Stimulated activated CD4-positive, alpha-beta T cell treated with anti-CD3 and anti-CD28 coated beads, Interleukin-1b, Interleukin-23, amount 100 ng/mL, for 1 hour (primary cell): ENCODE measurements at places on chromosomes 3 and 15.

- no peak for DNase-seq
Observed at GRCh38 chr3:126704494-126705214, 614 bp downstream of the CHCHD6 start.

DNA sequence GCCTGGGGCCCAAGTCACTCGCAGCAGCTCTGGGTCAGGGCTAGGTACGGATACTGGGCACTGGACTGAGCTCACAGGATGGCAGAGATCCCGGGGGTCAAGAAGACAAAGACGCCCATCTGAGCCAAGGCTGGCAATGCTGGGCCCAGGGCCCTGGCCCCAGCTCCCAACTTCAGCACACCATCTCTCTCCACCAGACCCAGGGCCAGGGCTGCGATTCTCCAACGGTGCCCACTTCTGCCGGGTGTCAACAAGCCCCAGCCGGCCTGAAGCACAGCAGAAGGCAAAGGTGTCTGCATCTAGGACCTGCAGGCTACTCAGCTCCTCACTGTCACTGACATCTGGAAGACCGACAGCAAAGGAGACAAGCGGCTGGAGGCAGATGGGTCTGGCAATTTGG, 8.6 kb downstream of the WDR73 start:
- no peak for DNase-seq

DNA sequence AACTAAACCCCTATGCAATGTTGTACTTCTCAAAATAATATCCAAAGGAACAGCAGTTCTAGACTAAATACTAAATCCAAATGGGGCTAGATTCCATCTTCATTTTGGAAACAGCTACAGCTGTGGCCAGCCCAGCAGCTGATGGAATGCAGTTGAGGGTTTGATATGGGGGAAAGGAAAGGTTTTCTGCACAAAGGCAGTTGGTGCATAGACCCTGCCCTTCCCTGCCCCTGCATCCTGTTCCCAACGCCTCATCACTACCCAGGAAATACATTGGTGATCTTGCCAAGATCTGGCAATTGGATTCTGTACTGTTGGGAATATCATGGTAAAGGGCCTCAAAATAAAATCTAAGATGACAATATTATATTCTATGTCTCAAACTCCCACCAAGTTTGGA, 43.9 kb downstream of the DTWD1 start:
- DNase-seq, result no peak

GRCh38 chr3:81602781-81603180, 158.7 kb downstream of the GBE1 start:
- no peak for DNase-seq
